Testis (tissue), 5 donors: ENCODE measurements at places on chromosomes 1 and 21. TPM values are rescaled to one million over a fixed set of nuclear protein-coding genes. Genes with fewer than 3 reads are reported as not detected.

DNA sequence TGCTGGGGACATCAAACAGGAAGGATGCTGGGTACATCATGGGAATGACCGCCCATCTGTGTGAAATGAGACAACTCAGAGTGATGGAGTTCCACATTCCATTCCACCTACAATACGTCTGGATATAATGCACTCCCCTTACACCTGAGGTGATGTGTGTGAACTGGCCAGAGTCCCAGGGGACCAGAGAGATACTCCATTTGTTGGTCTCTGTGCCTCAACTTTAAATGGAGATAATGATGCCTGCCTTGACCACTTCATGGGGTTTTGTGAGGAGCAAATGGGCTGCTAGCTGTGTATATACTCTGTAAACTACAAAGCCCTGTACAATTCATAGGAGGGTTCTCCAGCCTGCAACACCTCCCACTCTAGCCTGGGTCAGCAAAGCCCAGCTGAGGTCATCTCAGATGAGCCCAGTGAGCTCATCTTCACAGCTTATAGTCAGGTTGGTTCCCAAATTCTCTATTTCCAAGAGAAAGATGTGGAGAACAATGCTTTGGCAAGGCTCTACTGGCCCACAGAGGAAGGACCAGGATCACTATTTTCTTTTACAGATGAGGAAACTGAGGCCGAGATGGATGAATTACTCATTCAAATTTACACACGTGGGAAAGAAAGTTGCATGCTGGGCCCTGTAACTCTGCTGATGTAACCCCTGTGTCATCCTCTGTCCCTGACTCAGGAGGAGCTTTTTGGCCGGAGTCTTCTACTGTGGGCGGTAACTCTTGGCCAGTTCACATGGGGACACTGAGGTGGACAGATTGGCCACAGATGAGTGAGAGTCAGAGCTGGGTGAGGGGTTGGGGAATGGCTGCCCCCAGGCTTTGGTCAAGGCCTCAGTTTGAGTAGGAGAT is 105.6 kb upstream of the GCLM start:
- H3K36me3 ChIP-seq = no peaks in the 10 kb centered on the region
- no peaks in the 10 kb centered on the region for H3K27me3 ChIP-seq
- no peaks in the 10 kb centered on the region for H3K4me1 ChIP-seq

Gene DMRTA2
- total RNA-seq = 5.1 TPM

DNA sequence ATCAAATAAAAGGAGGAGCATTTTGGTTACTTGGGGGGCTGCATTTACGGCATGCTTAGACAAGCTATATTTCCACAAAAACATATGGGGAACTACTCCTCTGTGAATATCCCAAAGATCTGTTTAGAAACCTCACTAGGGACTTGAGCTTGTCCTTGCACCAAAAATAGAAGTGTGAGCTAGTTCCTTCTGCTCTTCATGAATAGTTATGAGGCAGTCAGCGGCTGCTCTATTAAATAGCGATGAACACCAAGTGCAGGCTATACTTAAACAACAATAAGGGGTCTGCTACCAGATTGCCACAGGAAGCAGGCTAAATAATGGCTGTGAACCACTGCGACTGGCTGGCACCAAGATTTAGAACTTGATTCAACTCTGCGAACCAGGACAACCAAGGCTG is 190.1 kb downstream of the PCP4 start:
- no peaks in the 10 kb centered on the region for H3K27me3 ChIP-seq
- no peaks in the 10 kb centered on the region for H3K36me3 ChIP-seq
- H3K4me3 ChIP-seq = no peak overlapping the region
- no peak for DNase-seq

GRCh38 chr1:109609881-109610280 is 9.5 kb downstream of the GNAT2 start:
- no peak overlapping the region for H3K4me3 ChIP-seq
- H3K4me1 ChIP-seq = no peaks in the 10 kb centered on the region
- no peaks in the 10 kb centered on the region for H3K36me3 ChIP-seq
- no peak for DNase-seq
- no peak overlapping the region for H3K27ac ChIP-seq

Gene S100A5
- total RNA-seq = 1.3 TPM

DNA sequence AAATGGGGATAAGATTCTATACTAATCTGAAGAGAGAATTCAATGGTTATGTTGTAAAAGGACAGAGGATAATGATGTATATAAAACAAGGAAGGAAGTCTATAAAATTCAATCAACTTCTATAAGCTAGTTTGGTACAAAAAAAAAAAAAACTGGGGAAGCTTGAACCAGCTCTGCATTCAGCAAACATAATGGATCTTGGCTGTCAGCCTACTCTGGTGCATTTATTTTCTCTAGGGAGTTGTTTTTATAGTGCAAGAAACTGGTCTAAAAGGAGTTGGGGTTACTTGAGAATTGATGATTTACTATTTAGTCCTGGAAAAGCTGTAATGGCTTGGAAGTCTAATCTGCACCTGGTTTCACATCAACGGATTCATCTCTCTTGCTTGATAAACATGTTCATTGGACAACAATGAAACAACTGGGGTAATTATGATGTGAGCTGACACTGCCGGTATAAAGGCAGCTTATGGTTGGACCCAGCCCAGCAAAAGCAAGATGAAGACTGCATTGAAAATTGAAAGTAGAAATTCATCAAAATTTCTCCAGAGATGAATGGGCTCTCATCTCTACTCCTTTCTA is 199.4 kb upstream of the NRIP1 start:
- no peak overlapping the region for H3K4me3 ChIP-seq
- H3K36me3 ChIP-seq = no peaks in the 10 kb centered on the region
- no peak overlapping the region for H3K27ac ChIP-seq
- no peaks in the 10 kb centered on the region for H3K27me3 ChIP-seq

DNA sequence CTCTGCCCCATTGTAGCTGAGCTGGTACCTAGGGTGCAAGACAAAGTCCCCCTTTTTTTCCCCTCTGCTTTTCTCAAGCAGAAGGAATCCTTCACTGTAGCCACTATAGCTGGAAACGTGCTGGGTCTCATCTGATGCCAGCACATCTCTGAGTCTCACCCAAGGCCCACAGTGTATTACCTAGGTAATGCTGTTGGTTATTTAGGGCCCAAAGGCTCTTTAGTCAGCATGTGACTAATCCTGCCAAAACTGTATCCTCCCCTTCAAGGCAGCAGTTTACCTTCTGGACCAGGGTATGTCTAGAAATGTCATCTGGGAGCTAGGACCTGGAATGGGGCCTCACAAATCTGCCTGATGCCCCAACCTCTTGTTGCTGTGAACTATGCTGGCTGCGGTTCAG is 423.4 kb downstream of the NUF2 start:
- DNase-seq = no peak
- H3K36me3 ChIP-seq = no peaks in the 10 kb centered on the region
- no peaks in the 10 kb centered on the region for H3K27me3 ChIP-seq
- no peak overlapping the region for H3K27ac ChIP-seq

- no peaks in the 10 kb centered on the region for H3K27me3 ChIP-seq
- no peak overlapping the region for H3K27ac ChIP-seq
- peak; percentile 29 for DNase-seq
- no peaks in the 10 kb centered on the region for H3K4me1 ChIP-seq
Measured at GRCh38 chr1:203776636-203777035, 11.7 kb downstream of the LAX1 start.

- no peaks in the 10 kb centered on the region for H3K36me3 ChIP-seq
- H3K4me1 ChIP-seq = no peaks in the 10 kb centered on the region
- no peaks in the 10 kb centered on the region for H3K27me3 ChIP-seq
- DNase-seq = no peak
Measured at GRCh38 chr1:204498981-204499380, 4.4 kb upstream of the PIK3C2B start.

Gene CD34
- total RNA-seq = 28.3 TPM

DNA sequence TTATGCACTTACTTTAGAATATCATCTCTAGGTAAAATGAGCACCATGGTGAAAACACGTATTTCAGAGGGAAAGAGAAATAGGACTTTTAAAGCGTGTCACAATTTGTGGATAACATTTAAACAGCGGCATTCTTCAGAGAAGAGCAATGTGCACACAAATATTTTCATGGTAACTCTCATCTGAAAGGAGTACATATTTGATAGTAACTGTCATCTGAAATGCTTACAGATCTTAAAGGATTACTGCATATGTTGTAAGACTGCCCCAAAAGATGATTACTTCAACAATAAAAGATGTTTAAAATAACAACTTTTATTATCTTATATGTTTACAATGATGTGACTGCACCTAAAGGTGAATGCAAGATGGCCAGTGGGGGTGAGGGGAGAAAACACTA is 408.8 kb downstream of the PLA2G4A start:
- H3K36me3 ChIP-seq = no peaks in the 10 kb centered on the region
- H3K4me1 ChIP-seq = no peaks in the 10 kb centered on the region
- no peaks in the 10 kb centered on the region for H3K27me3 ChIP-seq

Gene FAM72C
- 1.3 TPM for total RNA-seq

Gene IL6R
- 25.0 TPM for total RNA-seq

- H3K4me3 ChIP-seq = no peak overlapping the region
- no peak overlapping the region for H3K27ac ChIP-seq
- DNase-seq = peak; percentile 85
- H3K4me1 ChIP-seq = peaks cover 7% of the 10 kb centered on the region
Measured at GRCh38 chr1:200075938-200076546, 48.5 kb downstream of the NR5A2 start.

- H3K36me3 ChIP-seq = no peaks in the 10 kb centered on the region
- DNase-seq = no peak
- no peaks in the 10 kb centered on the region for H3K27me3 ChIP-seq
- H3K27ac ChIP-seq = no peak overlapping the region
- H3K4me3 ChIP-seq = no peak overlapping the region
- peaks cover 3% of the 10 kb centered on the region for H3K4me1 ChIP-seq
Measured at GRCh38 chr1:91527266-91527765, 26.7 kb downstream of the CDC7 start.

Gene RAB3B
- total RNA-seq = 1.4 TPM

- H3K4me3 ChIP-seq = no peak overlapping the region
- peak; percentile 28 for DNase-seq
- H3K27ac ChIP-seq = no peak overlapping the region
- no peaks in the 10 kb centered on the region for H3K27me3 ChIP-seq
- H3K36me3 ChIP-seq = no peaks in the 10 kb centered on the region
- no peaks in the 10 kb centered on the region for H3K4me1 ChIP-seq
Measured at GRCh38 chr1:53681977-53682685, 56.8 kb downstream of the GLIS1 start.

DNA sequence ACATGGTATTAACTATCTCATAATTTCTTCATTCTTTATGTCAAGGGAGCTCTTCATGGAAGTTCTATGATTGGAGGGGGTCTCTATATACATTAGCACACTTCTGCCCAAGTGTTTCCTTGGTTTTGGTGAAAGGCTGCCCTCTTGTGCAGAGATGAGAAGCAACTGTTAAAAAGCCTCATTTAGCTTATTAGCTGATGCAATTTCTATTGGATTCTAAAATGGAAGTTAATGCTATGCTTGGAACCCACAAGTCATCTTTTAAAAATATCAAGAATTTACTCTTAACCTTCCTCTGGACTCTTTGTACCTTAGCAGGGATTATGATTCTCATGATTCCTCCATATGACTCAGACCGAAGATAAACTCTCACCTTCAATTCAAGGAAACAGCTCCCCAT is 328.9 kb downstream of the PTBP2 start:
- H3K4me3 ChIP-seq = no peak overlapping the region
- no peak for DNase-seq
- no peaks in the 10 kb centered on the region for H3K4me1 ChIP-seq
- no peak overlapping the region for H3K27ac ChIP-seq
- no peaks in the 10 kb centered on the region for H3K36me3 ChIP-seq

GRCh38 chr21:29261555-29262540 is 36.9 kb upstream of the BACH1 start:
- H3K27ac ChIP-seq = no peak overlapping the region
- no peak for DNase-seq
- no peaks in the 10 kb centered on the region for H3K27me3 ChIP-seq
- no peaks in the 10 kb centered on the region for H3K4me1 ChIP-seq
- no peak overlapping the region for H3K4me3 ChIP-seq

Gene CCDC27
- 10.6 TPM for total RNA-seq

DNA sequence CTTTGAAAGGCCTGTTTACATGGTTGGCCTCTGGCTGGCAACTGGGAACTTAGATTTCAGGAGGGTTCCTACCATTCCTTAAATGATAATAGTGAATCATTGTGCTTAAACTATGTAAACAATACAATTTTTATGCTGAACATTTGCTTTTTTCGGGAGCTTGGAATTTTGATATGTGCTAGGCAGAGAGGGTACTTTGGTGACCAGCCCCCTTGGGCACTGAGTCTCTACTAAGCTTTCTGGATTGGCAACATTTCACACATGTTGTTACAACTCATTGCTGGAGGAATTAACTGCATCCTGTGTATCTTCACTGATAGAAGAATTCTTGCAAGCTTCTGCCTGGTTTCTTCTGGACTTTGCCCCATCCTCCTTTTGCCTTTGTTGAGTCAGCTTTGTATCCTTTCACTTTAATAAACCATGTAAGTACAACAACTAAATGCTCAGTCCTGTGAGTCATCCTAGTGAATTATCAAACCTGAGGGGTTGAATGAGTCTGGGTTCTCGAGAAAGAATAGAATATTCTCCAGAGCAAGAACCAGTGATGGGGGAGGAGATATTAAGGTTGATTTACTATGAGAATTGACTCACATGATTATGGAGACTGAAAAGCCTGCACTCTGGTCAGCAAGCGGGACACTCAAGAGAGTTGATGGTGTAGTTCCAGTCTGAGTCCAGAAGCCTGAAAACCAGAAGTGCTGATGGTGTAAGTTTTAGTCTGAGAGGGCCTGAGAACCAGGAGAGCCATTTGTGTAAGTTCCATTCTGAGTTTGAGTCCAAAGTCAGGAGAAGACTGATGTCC is 3.1 kb upstream of the SLC16A4 start:
- no peak overlapping the region for H3K4me3 ChIP-seq
- H3K27ac ChIP-seq = no peak overlapping the region
- no peak for DNase-seq
- H3K27me3 ChIP-seq = no peaks in the 10 kb centered on the region

GRCh38 chr1:81607924-81608323 is 192.8 kb upstream of the ADGRL2 start:
- H3K27ac ChIP-seq = no peak overlapping the region
- H3K36me3 ChIP-seq = no peaks in the 10 kb centered on the region
- no peaks in the 10 kb centered on the region for H3K4me1 ChIP-seq
- H3K4me3 ChIP-seq = no peak overlapping the region

DNA sequence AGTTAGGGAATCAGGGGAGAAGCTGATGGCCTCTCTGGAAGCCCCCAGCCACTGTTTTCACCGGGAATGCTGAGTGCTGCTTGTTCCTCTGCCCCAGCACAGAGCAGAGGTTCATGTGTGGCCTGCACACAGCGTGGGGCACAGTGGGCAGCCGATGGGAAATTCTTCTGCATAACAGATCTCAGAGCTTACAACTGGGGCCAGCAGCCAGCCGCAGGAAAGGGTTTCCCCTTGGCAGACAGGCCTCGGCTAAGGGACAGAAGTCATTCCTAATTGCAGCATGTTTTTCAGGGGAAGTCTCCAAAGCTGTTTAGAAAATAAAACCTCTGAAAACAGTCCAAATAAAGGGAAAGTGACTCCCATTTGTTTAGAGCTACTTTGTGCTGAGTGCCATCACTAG is 22.6 kb downstream of the HMGB4 start:
- no peaks in the 10 kb centered on the region for H3K4me1 ChIP-seq
- H3K27ac ChIP-seq = no peak overlapping the region
- H3K4me3 ChIP-seq = no peak overlapping the region
- no peak for DNase-seq
- no peaks in the 10 kb centered on the region for H3K36me3 ChIP-seq
